Activated effector memory CD4-positive, alpha-beta T cell treated with anti-CD3 and anti-CD28 coated beads, Interleukin-2, amount 50 U/mL, for 16 hours (primary cell): ENCODE measurements at places on chromosomes 11 and 22.

DNA sequence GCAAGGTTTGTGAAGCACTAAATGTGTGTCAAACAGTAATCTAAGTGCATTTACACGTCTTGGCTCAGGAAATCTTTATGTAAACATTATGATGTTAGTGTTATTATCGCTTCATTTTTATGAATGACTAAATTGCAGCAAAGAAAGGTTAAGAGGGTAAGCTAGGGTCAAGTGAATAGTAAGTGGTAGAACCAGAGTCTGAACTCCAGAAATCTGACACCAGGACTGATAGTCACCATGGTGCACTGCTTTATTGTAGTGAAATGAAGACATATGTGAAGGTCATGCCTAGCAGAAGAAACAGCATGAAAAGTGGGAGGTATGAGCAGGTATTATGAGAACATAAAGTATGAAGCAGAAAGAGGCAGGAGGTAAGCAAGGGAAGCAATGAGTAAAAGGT is 368.7 kb upstream of the TENM4 start:
- DNase-seq: no peak

GRCh38 chr11:117589063-117589462 is 208.0 kb downstream of the DSCAML1 start:
- peak; percentile 36 for DNase-seq

- DNase-seq: no peak
Measured at GRCh38 chr11:12091956-12092558, 18.3 kb upstream of the MICAL2 start.

DNA sequence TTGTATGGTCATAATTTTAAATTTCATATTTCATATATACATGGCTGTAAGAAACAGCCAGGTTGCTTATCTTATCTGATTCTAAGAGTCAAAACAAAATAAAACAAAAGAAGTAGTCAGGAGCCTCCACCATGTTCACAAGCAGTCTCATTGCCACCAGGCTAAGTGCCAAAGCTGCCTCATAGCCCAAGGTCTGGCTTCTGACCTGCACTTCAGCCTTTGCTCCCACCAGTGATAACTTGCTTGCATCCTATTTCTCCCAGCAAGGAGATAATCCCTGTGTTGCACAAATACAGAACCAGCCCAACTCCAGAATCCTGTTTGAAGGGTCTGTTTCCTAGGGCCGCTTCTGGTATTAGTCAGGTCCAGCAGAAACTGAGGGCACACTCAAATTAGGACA is 53.9 kb upstream of the TSKU start:
- DNase-seq: peak; percentile 9

GRCh38 chr22:35533365-35534029 is 7.1 kb upstream of the RASD2 start:
- no peak for DNase-seq
